ENCODE measurements at places on chromosomes 12 and 14.

DNA sequence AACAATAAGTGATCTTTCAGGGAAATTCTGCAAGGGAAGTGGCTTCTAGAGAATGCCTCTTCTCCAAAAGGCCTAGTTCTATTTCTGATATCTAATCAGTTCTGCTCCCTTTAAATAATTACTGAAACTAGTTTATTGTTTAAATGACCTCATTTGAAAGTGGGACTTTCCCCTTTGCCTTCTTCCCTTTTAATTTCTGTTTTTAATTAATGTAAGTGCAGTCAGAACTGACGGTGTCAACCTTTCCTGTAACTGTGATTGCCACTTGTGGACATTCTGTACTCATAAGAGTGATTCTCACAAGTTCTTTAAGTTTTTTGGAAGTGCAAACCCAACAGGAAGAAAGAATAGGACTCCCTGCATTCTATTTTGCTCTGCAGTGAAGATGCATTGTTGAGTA is 265.3 kb upstream of the PLEKHG7 start:
- no peak for DNase-seq

- DNase-seq, result no peak
These were observed 575.0 kb downstream of the PRKD1 start for GRCh38 chr14:29352706-29353080.

- DNase-seq, result no peak
These were observed 6.4 kb downstream of the ITGB7 start for GRCh38 chr12:53200458-53201176.

DNA sequence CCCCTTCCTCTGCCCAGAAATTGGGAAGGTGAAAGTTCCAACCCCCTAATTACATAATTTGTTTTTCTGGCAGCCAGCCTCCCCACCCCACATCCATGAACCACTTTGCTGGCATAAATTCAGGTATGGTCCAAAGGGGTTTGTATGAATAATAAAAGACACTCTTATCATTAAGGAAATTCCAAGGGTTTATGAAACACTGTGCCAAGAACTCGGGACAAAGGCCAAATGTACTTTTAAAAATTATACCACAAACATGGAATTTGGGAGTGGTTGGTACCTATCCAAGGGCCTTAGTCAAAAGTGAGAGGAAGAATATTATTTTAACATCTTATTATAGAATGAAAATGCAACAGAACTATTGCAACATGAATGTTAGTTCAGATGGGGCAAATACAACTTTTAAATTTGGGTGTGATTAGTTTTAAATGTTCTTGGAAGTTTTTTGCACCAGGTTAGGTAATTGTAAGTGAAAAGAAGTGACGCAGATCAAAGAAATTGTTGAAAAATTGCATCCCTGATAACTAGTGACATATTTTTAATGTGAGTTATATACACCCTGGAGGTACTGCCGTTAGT is 217.8 kb downstream of the TMEM117 start:
- no peak for DNase-seq

DNA sequence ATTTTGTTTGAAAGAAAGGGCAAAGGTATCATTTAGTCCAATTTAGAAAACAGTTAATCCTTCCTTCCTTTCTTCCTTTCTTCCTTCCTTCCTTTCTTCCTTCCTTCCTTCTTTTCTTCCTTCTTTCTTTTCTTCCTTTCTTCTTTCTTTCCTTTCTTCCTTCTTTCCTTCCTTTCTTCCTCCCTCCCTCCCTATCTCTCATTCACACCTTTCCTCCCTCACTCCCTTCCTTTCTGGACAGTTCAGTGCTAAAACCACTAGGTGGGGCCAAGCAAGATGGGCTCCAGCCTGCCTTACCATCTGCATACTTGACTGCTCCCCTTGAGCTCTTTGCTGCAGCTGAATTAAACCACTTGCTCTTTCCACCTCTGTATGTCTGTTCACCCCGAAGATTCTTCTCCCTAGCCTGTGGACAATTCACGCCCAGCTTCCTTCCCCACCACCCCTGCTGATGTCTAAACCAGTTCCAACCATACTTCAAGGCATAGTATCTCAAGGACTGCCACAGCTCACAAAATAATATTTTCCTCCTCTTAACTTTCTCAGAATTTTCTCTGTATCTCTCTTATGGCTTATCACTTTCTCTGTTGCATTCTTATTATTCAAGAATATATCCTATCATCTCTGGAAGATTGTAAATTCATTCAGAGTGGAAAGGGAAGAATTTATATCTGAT is 78.0 kb downstream of the DBX2 start:
- DNase-seq, result no peak

GRCh38 chr12:92079054-92079385 is 66.6 kb downstream of the BTG1 start:
- no peak for DNase-seq

DNA sequence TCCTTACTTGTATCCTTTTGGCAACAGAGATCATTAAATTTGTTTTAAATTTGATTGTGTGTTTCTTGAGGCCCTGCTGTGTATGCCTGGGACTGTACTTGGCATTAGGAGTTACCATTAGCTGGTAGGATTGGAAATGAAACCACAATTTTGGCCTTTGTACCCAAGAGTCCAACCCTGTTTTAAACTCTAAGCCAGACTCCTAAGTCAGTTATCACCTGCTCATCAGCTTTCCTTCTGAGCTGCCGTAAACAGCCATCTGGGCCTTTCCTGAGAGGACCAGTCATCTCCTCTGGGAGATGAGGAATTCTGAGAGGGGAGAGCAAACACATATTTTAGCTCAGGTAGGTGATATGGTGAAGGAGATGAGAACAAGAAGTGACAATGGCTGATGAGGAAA is 74.3 kb upstream of the SRSF5 start:
- no peak for DNase-seq

DNA sequence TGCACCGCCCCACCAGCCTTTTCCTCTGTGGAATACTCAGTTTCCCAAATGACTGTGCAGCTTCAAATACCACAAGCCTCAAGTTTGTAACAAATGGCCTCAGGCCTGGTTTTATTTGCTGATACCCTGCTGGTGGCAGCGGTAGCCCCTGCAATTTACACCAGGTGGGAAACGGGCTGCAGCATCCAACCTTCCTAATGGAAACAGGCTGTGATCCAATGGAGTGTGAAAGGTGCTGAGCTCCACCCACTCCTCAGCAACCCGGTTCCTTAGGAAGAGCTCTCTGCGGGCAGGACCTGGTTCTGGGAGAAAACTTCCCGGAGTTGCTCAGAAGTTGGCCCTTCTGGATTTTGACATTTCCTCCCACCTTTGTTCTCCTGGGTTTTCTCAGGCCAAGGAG is 41.7 kb upstream of the LTA4H start:
- no peak for DNase-seq

DNA sequence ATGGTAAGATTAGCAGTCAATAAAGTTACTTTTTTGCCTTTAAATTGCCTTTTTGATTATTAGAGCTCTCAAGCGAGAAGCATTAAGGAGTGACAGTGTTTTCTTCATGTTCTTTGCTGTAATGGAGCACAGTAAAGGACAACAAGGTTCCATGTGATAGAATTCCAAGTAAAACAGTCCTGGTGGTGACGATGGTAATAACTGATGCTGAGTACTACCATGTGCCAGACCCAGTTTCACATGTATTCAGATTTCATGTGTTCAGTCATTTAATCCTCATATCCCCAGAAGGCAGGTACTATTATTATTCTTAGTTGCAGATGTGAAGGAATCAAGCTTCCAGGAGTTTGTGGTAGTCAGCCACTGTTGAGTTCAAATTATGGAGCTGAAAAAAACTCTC is 79.0 kb downstream of the FRMD6 start:
- no peak for DNase-seq

GRCh38 chr12:113142173-113142885 is 6.8 kb upstream of the RASAL1 start:
- no peak for DNase-seq

DNA sequence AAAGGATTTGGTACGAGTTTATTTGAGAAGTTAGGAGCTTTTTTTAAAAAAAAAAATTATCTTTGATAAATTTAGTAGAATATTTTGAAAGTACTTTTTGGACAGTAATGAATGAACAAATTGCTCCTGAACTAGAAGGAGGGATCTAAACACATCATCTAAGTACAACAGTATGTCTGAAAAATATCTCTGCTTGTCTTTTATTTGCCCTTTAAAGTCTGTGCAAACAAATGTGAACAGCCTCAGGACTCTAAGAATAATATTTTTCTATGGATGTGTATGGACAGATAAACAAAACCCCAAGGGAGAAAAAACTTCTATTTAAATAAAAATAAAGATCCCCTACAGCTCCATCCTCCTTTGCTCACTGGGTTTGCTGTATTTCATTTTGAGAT is 19.5 kb downstream of the FBXL14 start:
- DNase-seq, result no peak

- DNase-seq, result no peak
These were observed 12.8 kb downstream of the ZFYVE1 start for GRCh38 chr14:73014105-73014504.

- DNase-seq, result no peak
These were observed 316.8 kb downstream of the PAWR start for GRCh38 chr12:79373896-79374499.

DNA sequence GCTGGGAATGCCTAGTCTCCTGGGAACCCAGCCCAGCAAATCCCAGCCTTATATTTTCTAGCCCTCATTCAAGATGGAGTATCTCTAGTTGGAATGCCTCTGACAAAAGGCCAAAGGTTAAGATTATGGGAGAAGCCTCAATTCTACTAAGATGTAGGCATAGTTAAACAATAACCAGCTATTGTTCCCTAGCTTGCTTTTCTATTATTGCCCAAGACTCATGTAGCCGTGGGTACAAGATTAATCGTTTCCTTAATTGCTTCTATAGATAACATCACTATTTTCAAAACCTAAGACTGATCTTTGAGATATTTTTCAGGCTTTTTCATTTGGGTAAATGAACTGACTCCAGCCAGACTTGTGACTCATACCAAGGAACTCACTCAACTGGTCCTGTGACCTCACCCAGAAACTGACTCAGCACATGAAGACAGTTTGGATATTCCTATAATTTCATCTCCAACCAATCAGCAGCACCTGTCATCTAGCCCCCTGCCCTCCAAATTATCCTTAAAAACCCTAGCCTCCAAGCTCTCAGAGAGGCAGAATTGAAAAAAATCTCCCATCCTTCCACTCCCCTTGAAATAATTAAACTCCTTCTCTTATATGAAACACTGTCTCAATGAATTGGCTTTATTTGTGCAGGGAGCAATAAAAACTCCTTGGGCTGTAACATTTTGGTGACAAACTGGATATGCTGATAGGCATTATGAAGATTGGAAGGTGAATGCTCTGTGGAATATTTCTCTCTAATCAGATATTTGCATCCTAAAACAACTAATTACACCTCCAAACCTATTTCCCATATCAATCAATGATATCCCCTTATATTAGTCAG is 589.0 kb downstream of the C12orf50 start:
- no peak for DNase-seq

- DNase-seq, result no peak
These were observed 142.7 kb downstream of the ALX1 start for GRCh38 chr12:85422762-85423161.

DNA sequence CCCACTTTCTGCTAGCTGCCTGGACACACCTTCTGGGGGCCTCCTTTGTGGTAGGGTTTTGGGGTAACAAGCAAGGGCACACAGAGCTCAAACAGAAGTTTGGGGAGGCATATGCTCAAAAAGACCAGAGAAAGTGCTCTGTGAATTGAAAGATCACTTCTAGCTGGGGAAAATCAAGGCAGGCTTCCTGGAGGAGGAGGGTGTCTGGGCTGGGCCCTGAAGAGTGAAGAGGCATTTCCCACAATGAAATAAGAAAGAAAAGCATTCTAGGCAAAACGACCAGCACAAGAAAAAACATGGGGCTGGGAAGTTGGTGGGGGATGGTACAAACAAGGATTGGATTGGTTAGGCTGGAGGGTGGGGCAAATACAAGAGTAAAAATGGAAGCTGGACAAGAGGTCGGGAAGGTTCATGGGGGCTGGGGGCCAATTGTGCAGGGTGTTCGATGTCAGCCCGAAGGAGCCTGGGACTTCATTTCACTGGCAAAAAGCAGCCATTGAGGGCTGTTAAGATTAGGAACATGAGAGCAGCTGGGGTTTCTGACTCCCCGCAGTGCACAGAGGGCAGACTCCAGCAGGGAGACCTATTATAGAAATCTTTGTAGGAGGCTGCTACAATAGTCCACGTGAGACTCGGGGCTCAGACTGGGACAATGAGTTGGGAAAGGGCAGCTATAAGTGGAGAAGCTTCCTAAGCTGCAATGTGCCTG is 51.5 kb upstream of the CMKLR1 start:
- no peak for DNase-seq

DNA sequence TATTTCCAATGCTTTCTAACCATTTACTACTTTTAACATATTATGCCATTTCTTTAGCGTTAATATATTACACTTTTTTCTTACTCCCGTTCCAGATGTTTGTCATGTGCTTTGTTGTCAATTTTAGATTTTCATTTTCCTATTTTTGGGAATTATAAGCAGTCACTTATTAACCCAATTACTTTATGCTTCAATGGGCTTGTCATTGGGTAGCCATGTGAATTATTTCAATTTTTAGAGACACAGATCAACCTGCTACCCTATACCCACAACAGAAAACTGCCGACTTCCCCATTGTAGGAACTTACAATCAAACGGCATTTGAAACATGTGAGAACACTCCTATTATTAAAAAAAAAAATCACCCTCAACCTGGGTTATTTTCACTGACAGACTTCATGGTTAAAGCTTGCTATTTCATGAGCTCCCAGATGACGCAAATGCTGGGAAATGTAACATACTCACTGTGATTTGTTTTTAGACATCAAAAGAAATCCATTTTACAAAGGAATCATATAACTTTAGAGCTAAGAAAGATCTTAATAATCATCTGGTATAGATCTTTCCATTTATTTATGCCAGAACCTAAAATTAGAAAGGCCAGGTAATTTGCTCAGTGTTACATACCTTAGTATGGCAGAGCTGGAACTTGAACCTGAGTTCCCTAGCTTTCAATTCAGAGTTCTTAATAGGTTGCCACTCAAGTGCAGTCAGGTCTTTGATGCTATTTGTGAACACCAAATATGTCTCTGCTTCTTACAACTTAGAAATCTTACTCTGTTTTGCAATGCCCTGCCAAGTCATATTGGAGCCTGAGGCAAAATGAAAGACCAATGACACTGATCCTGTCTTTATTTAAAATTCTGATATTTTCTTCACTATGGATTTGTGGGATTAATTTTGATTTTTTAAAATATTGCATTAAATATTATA is 340.4 kb downstream of the RAD51B start:
- DNase-seq, result no peak

- no peak for DNase-seq
These were observed 1224.9 kb upstream of the TMEM132C start for GRCh38 chr12:127041985-127042625.

GRCh38 chr14:87312169-87312893 is 680.7 kb downstream of the GALC start:
- no peak for DNase-seq

- no peak for DNase-seq
These were observed 380.1 kb downstream of the ZFP36L1 start for GRCh38 chr14:68412505-68413465.
